ENCODE measurements at places on chromosomes 6 and 20. TPM values are rescaled to one million over a fixed set of nuclear protein-coding genes. Genes with fewer than 3 reads are reported as not detected.

DNA sequence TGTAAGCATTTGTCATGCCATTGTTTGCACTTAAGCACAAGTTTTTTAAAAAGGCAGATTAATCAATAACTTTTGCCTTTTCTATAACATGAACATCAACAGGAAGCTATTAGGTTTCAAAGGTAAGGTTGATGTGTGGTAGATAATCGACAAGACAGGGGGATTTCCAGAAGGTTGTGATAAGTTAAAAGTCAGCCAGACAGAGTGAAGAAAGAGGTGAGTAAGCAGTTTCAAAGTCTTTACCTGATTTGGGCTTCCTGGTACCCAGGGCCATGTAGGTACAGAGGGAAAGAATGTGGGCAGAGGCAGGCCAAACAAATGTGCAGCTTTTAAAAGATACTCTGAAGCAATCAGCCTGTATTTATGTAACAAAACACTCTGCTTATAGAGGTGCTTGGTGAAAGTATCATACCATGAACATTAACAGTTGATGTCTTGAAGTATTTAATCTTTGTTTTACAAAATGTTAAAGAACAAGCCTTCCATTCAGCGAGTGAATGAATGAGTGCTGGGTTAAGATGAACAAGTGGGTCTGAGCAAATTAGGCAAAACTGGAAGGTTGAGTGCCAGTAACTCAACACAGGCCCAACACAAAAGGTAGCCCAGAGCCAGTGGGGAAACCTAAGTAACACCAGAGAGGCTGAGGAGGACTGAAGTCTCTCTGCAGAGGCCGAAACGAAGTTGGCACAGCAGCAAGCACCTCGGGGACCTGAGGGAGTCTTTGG lies 60.2 kb downstream of the LRRC1 start:
- H3K4me1 ChIP-seq = peaks cover 12% of the 10 kb centered on the region
- no peaks in the 10 kb centered on the region for H3K27me3 ChIP-seq
- no peak overlapping the region for H3K4me3 ChIP-seq
- DNase-seq = peak; percentile 38
- peak overlapping the region; percentile 3 for H3K27ac ChIP-seq

HDGFL1 gene
- total RNA-seq = not detected

GRCh38 chr6:103081876-103082630 lies 1688.5 kb downstream of the GRIK2 start:
- no peaks in the 10 kb centered on the region for H3K27me3 ChIP-seq
- H3K4me1 ChIP-seq = no peaks in the 10 kb centered on the region
- no peak overlapping the region for H3K4me3 ChIP-seq
- H3K36me3 ChIP-seq = no peaks in the 10 kb centered on the region
- no peak for DNase-seq

KCNS1 gene
- not detected for total RNA-seq

DNA sequence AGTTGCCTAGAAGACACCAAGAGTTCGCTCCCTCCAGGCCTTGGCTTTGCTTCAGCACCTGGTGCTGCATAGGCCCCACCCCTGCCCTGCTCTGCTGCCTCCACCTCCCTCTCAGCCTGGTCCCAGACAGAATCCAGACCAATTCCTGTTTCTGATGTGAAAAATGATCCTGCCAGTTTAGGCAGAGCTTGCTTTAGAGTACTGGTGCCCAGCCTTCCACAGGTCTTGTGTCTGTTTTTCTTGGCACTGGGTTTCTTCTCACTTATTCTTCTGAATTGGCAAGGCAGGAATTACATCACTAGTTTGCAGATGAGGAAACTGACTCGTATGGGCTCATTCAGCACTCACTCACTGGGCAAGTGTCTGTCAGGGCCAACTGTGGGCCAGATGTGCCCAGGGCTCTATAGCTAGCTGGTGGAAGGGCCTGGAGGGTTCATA lies 53.0 kb downstream of the HLA-A start:
- peaks cover 45% of the 10 kb centered on the region for H3K4me1 ChIP-seq
- peaks cover 10% of the 10 kb centered on the region for H3K27me3 ChIP-seq
- H3K36me3 ChIP-seq = no peaks in the 10 kb centered on the region
- H3K4me3 ChIP-seq = no peak overlapping the region
- peak; percentile 91 for DNase-seq
- no peak overlapping the region for H3K27ac ChIP-seq

- no peak for DNase-seq
- peaks cover 11% of the 10 kb centered on the region for H3K4me1 ChIP-seq
- H3K4me3 ChIP-seq = no peak overlapping the region
- peaks cover 23% of the 10 kb centered on the region for H3K36me3 ChIP-seq
- H3K27me3 ChIP-seq = no peaks in the 10 kb centered on the region
Measured at GRCh38 chr20:34622821-34623451, 54.0 kb downstream of the PIGU start.

FOXC1 gene
- total RNA-seq = 16.8 TPM
